ENCODE measurements at places on chromosomes 6 and 20.

GRCh38 chr20:25207960-25208534 lies 12.5 kb downstream of the ENTPD6 start:
- no peak for ATAC-seq

DNA sequence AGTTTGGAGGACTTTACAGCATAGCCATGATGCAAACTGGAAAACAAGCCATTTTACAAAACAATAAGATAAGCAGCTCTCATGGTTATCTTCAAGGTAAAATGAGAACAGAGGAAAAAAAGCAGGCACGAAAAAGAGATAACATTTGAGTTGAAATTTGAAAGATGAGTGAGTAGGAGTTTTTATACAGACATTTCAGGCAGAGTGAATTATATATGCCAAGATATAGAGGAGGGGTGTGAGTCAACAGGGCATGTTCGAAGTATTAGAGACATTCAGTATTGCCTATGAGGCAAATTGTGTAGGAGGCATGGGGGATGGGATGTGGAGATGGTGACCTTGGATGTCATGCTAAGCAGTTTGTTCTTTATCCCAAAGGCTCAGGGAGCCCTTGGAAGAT lies 240.5 kb upstream of the MAN1A1 start:
- ATAC-seq = no peak

GRCh38 chr6:21228876-21229460 lies 364.6 kb upstream of the SOX4 start:
- ATAC-seq = no peak

DNA sequence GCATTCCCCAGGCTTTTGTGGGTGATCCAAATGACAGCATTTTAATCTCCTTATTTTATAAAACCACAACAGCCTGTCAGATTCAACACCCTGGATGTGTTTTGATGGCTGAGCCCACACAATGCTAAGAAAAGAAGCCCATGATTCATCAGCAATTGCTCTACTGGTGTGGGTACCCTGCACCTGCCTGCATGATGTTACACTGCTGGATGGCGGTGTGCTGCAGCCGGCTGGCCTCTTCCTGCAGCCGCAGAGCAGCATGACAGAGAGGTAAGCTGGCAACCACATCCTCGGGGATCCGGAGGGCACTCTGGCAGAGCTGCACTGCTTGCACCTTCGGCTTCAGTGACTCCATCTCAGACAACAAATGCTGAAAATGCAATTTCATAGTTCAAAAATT lies 327.5 kb downstream of the SYNE1 start:
- no peak for ATAC-seq

GRCh38 chr6:169222126-169222525 lies 31.5 kb downstream of the THBS2 start:
- ATAC-seq = no peak

DNA sequence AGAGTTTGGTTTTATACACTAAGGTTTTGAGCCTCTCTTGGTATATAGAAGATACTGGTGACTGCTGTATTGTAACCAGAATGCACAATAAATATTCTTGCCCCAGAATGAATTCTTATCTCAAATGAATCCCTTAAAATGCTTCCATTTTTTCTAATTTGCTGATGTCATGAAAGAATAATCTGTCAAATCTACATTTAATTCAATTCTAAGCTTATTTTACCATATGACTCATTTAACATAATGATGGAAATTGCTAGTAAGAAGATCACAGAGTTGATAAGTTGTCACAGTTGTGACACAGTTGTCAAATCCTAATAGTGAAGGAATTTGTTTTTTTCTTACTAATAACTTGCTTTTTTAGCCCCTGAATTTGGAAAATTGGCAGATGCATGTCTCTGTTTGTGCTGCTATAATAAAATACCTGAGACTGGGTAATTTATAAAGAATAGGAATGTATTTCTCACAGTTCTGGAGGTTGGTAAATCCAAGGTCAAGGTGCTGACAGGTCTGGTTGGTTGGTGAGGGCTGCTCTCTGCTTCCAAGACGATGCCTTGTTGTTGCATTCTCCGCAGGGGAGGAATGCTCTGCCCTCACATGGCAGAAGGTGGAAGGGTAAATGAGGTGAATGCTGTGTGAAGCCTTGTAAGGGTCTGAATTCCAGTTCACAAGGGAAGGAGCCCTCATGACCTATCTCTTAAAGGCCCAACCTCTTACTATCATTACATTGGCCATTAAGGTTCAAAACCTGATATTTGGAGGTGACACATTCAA lies 4.7 kb downstream of the ECT2L start:
- ATAC-seq = peak; percentile 78

Measured in SK-N-SH treated with all-trans-retinoic acid at 6 μM for 48 hours (cell line).